ENCODE measurements at places on chromosomes 1 and 21.

GRCh38 chr21:46594276-46594675 lies 10.6 kb downstream of the S100B start:
- DNase-seq: no peak

DNA sequence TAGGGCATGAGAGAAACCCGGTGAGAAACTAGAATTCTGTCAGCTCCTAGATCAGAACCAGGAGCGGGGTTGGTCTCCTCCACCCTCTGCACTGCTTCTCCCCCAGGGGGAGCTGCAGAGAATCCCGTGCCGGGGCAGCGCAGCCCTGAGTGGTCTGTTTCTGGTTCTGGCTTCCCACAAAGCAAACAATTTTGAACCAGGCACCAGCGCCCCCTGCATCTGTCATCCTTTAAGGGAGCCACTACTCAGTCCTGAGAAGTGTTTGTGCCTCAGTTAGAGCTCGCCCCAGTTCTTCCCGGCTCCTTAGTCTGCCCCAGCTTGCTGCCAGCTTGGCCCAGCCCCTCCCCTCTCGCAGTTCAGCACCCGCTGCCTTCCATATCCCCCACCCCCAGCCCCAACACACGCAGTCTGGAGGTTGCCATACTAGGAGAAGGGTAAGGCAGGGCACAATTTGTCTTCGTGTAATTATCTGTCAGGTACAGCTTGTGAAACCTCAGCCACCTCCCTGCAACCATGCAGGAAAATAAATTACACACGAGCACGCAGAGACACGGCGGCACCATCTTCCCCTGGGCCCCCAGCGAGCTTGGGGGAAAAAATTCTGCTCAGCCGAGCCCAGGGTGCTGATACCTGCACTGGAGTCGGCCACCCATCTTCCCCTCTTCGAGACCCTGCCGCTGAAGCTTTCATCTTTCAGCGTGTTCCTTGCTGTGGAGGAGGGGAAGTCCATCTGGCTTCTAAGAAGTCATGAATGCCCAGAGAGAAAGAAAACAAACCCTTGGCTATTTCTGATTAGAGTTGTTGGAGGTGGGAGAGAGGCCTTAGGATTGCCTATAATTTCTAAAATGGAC lies 62.6 kb upstream of the CD1D start:
- peak; percentile 42 for DNase-seq

GRCh38 chr1:219173758-219174459 lies at the start of gene LYPLAL1:
Gene LYPLAL1, plus strand, starts transcription at chr1:219173878. Its CDS starts 13 bp downstream, at chr1:219173891.
- peak; percentile 91 for DNase-seq

- peak; percentile 64 for DNase-seq
Observed at GRCh38 chr1:184649451-184649888, 105.2 kb downstream of the EDEM3 start.

DNA sequence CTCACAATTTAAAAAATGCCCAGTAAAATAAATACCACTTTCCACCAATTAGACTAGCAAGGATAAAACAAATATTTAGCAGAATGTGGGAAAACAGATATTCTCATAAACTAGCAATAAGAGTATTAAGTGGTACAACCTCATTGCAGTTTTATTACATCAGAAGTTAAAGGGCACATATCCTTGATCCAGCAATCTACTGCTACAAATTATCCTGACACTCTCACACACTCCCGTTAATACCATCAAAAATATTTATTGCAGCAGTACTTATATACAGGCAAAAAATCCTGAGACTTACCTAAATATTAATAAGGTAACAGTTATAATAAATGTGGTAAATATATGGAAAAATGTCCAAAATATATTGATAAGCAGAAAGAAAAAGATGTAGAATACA lies 44.3 kb downstream of the ZNF644 start:
- DNase-seq: no peak

DNA sequence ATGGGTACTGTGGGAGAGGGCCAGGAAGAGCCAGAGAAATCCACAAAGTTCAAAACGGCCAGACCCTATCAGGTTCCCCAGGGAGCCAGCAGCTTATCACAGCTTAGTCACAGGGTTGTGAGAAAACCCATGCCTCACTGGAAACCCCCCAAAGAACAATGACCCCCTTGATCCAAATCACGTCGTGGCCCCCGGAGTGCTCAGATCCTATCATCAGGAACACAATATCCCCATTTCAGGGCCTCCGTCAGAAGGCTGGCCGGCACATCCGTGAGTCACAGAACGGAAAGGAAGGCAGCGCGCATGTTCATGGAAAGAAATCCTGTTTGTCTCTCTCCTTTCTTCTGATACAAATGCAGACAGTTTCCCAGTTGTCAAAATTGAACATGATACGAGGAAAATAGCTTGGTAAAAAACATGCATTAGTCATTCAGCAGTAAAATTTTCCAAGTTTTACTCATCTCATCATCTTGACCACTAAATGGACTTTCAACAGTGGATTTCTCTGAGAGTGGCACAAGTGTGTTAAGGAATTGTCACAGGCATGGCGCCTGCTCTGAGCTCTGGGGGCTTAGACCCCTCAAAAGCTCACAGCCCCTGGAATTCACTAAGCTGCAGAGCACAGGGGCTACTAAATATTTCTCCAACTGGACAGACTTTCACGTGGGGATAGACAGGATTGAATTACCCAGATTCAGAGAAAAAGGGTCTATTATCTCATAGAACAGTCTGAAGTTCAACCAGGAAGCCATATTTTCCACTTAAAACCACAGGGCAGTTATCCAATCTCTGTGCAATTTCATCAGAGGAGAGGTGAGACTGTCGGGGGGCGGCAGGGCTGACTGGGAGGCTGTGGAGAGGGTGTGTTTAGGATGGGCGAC lies 124.8 kb downstream of the RIPK4 start:
- no peak for DNase-seq

- DNase-seq: no peak
Observed at GRCh38 chr21:42618707-42619102, 34.7 kb upstream of the PDE9A start.

- peak; percentile 67 for DNase-seq
Observed at GRCh38 chr1:203638950-203639349, 12.3 kb downstream of the ATP2B4 start.

- DNase-seq: no peak
Observed at GRCh38 chr1:208019257-208019656, 108.3 kb upstream of the CD34 start.

DNA sequence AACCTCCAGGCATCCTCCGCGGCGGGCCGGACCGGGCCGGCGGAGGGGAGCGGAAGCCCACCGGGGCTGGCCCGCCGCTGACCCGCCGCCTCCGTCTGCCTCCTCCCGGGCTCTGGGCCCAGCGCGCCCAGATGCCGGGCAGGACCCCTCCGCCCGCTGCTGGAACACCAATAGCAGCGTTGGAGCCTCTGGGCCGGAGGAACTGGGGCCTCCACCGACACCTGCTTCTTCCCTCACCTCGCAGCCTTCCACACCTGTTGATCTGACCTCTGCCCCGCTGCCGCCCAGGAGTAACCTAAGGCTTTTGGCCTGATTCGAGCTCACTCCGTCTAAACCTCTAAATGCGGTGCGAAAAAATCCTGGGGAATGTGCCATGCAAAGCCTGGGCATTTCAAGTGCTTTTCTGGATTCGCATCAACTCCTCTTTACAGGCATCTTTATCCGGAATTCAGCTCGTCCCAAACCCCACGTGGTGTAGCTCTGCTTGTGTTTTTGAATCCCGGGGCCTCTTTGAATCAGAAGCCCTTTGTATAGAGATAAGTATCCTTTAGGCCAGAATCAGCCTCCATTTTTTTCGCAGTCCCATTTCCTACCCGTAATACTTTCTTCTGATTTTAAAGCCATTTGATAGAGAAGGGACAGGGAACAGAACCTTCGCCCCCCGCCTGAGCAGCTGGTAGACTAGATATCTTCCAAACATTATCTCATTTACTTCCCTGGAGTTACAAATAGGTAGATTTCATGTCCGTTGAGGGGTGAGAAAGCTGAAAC lies 680 bp upstream of the CNN3 start:
- DNase-seq: no peak

DNA sequence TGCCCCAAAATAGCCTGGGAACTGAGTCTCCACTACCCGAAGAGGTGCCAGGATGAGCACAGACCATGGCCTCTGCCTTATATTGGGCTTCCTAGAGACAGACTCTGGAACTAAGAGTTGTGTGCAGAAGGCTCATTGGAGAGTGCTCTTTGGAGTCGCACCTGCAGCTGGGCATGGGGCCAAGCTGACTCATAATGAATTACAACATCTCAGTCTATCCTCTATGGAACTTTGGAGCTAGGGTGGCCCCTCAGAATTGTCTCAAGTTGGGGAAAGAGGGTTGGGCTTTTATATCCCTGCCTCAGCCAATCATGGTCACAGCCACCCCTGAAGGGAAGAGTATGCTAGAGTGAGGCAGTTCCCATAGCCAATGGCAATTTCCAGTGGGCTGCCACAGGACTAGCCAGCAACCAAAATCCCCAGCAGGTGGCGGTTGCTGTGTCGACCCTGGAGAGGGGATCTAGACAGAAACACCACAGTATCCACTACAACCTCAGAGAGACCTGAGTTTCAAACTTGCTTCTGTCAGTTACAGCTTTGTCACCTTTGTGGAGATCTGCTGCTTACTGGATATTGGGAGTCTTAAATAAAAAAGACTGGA lies 93.8 kb downstream of the DMRTA2 start:
- DNase-seq: no peak

DNA sequence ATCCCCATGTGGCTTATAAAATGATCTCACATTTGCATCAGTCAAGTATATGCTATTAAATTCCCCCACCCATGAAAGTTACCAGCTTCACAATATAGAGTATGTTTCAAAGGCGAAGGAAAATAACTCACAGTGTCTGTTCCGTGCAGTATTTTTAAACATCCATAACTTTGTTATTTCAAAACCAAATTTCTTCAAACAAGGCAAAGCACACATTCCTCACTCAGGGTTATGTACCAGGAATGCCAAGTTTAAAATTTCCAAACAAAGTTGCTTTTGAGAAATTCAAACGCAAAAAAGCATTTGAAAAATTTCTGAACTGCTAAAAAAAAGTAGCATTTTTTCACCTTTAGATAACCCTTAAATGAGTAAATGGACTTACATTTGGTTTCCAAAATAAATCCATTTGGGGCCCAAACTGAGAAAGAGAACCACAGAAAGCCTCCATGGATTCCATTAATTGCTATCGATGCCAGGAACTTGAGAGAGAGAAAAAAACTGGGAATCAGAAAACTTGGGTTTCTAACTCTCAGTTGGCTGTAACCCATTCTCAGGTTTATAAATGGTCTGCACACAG lies 149.5 kb downstream of the SLC30A10 start:
- no peak for DNase-seq

DNA sequence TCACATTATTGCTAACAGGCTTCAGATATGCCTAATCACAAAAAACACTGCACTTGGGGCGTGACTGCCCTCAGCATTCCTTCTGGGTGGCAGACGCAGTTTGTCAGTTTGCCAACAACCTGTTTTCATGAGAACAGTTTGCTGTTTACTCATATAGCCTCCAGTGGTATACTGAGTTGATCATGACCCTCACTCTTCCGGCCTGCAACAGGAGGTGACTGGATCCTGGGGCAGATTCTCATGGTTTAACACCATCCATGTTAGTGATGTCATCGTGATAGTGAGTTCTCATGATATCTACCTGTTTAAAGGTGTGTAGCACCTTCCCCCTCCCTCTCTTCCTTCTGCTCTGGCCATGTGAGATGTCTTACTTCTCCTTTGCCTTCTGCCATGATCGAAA lies 555.2 kb downstream of the PLPP3 start:
- no peak for DNase-seq

Data from inflammatory macrophage treated with lipopolysaccharide for 4 hours (primary cell).